ENCODE measurements at places on chromosomes 12 and 14.
A peak's percentile ranks its signal among the peaks of the same experiment; 100 is the strongest.

DNA sequence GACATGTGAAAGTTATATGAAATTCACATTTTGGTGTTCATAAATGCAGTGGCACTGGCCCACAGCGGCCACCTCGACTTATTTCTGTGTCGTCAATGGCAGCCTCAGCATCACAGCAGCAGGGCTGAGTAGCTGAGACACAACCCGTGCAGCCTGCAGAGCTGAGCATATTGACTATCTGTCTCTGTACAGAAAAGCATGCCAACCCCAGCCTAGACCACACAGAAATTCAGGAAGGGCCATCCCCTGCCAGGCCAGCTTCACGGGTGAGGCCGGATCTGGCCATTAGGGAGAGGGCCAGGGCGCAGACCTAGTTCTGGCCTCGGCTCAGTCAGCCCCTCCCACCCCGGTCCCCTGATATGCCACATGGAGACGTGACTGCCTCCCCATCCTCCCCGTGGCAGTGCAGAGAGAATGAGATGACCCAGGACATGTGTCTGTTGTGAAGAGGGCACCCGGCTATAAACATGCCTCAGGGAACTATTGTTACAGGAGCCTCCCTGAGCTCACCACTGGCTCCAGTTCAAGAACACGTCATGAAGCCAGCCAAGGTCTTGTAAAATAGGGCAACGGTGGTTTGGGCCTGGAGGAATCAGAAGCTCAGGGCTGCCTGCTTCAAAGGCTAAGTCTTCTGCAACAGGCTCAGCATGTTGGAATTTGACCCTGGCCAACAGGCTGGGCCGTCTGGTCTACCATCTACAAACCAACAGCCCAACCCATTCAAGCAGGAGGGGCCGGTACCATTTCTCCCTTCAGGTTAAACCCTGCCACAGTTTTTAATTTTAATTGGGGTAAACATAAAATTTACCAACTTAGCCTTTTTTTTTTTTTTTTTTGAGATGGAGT lies 25.5 kb downstream of the SCARB1 start:
- no peak for DNase-seq

GRCh38 chr12:84954415-84954814 lies 41.8 kb upstream of the SLC6A15 start:
- DNase-seq: no peak

DNA sequence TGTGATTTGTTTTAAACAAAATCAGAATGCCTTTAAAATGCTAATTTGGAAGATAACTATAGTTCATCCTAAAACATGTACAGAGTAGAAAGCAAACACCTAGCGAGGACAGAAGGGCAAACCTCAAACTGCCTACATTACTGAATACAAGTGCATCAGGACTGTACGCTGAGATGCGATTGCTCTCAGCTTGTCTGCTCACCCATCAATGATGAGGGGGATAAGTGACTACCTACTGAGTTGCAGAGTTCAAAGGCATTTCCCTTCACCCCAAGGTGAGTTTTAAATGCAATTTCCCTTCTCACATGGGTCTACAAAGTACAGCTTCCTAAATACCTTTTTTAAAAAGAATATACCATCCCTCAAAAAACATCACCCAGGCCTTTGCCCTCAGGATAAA lies 52.9 kb downstream of the PHLDA1 start:
- no peak for DNase-seq

- DNase-seq: no peak
Measured at GRCh38 chr14:33309106-33309505, 370.4 kb downstream of the NPAS3 start.

GRCh38 chr12:25797386-25797785 lies 161.1 kb upstream of the RASSF8 start:
- no peak for DNase-seq

GRCh38 chr12:82210882-82211281 lies 147.3 kb downstream of the CCDC59 start:
- no peak for DNase-seq

GRCh38 chr12:69225251-69225910 lies 14.0 kb upstream of the CPSF6 start:
- no peak for DNase-seq

DNA sequence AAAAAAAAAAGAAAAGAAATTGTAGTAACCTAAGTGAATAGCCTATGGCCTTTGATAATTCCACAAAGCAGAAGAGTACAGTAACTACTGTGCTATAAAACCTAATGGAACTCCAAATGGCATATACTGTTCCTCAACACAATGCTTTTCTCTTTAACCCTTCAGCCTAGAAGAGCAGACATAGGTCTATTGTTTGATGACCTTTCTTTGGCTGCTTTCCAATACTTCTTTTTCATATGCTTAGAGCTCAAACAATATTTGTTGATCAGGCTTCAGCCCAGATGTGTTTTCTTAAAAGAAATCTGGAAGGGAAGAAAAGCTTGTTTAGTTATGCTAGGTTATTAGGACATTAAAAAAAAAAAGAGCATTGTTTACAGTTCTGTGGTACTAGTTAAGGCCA lies 116.4 kb downstream of the NTN4 start:
- DNase-seq: no peak

DNA sequence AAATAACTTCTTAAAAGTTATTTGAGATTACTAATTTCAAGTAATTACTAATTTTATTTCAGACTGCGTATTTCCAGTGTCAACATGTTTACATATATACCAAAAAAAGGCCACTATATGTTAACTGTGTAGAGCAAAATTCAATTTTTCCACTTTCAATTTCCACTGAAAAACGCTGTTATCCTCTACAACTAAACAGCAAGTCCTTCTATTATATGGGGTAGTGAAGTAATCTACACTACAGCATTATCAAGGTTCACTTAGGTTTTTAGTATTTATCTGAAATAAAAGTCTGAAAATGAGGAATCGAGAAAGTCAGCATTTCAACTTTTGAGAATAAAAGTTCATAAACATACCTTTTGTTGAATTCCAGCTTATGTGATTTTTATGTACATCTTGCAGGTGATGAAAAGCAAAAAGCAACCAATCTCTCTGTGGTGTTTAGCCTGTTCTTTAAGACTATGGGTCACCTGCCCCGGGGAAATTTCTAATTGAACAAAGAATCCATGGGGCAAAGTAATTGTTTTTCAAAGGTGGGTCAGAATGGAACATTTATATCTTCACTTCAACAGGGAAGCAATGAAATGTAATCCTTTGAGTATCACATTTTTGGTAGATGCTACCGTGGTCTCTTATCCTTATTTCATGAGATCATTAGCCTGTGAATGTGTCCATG lies 3.3 kb downstream of the BTG1 start:
- DNase-seq: no peak

DNA sequence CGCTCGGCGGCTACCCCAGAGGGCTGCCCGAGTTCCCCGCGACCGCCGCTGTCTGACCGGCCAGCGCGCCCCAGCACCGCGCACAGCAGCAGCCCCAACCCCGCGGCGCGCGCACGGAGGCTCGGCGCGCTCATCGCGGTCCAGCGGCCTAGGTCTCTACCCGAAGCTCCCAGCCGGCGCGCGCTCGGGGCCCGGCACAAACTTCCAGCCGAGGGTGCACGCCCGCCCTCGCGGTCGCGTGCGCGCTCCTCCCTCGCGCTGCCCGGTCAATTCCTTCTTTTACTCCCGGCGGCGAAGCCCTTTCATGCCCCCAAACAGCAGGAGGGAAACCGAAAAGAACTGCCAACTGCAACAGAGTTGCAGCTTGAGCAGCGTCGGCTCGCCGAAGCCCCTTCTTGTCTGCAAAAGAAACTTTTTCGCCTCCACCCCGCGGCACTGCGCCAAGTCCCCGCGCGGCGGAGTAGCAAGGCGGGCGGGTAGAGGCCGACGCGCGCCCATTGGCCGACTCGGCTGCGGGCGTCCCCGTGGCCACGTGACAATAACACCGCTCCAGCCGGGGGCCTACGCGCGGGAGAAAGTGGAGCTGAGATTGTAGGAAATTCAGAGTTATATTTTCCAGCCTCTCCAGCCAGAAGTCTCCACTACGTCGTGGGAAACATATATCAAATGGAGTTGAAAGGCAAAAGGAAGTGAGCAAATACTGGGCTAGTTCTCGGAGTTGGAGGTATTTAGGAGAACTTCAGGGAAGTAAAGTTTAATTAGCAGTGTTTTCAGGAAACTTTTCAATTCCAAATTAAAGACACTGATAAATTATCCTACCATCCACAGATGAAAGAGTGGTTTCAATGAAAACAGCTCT lies at the start of gene LRIG3:
LRIG3 (minus strand) TSS at position 403 of the 859 bp plus-strand sequence; CDS start at position 134, 269 bp downstream.
- no peak for DNase-seq

DNA sequence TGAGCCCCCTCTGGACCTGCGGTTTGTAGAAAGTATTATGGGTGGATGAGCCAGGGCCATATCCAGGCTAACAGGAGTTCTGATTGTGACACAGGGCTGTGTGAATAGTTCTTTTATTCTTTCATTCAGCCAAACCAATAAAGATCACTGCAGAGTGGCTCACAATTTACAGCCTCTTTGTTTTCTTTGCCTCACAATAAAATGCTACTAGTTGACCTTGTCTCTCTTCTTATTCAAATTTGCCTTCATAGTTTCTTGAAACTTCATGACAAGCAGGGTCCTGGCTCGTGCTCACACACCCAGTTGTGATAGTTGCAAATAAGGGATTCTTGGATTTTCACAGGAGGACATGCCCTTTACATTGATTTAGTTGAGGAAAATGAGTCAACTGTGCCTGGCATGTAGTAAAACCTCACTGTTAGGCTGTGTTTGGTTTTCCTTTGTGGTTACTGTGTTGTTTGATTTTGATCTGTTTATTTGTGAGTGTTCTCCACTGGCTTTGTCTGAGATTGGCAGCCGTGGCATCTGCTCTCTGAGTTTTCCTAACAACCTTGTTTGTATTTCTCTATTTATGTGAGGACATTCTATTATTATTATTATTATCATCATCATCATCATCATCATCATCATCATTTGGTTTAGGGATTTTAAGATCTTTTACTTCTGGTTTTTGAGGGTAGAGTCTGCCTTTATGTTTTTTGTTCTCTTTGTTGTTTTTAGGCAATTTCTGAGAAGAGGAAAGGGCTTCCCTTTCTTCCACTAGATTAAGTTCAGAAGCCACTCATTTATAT lies 2.7 kb upstream of the KRT6B start:
- DNase-seq: no peak

DNA sequence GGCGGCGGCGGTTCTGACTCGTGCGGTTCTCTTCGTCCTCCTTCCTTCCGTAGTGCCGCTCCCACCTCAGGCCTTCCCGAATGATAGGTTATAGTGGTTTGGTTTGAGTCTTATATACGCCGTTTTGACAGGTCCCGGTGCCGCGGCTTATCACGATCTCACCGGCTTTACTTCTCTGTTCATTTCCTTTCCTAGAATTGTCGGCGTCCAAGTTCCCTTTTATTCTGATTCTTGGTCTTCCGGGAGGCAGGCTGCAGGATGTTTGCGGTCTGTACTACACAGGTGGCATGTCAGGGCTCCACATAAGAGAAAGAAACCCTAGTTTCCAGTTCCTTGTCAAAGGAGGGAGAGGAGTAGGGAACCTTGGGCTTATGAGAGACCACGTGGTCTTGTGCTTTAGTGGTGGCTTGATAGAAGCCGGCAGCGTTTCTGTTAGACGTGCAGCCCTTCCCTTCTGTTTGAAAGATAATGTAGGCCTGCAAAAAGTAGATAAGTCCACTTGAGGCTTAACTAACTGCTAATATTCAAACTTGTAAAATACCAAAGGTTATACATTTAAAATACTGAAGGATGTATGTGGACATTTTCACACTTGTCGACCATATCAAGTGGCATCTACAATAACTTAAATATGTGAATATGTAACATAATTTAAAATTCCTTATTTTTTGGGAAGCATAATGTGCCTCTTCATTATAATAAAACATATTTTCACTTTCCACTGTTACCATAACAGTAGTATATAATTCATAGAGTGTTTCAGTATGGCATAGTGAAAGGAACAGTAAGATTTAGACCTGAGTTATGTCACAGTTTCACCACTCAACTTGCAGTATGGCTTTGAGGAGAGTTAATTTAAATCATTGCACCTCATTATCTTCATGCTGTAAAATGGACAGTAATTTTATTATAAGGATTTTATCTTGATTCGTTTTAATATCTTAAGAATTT lies 804 bp downstream of the USP15 start:
- DNase-seq: peak; percentile 37

- no peak for DNase-seq
Measured at GRCh38 chr14:81801921-81802320, 268.3 kb upstream of the SEL1L start.

DNA sequence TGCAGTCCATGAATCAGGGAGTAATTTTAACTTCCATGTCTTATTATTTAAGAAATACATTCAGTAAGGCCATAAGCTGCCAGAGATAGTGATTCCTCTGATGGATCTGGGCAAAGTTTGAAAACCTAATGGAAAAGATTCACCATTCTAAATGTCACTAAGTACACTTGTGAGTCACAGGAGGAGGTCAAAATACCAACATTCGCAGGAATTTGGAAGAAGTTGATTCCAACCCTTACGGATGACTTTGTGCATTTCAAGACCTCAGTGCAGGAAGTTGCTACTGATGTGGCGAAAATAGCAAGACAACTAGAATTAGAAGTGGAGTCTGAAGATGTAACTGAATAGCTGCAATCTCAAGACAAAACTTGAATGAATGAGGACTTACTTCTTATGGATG lies 69.8 kb downstream of the OSBPL8 start:
- DNase-seq: no peak

- DNase-seq: no peak
Measured at GRCh38 chr14:40394634-40395340, 962.6 kb upstream of the FBXO33 start.

- DNase-seq: no peak
Measured at GRCh38 chr12:127760996-127761395, 506.0 kb upstream of the TMEM132C start.

GRCh38 chr12:3367750-3368444 lies 123.1 kb upstream of the PRMT8 start:
- no peak for DNase-seq

DNA sequence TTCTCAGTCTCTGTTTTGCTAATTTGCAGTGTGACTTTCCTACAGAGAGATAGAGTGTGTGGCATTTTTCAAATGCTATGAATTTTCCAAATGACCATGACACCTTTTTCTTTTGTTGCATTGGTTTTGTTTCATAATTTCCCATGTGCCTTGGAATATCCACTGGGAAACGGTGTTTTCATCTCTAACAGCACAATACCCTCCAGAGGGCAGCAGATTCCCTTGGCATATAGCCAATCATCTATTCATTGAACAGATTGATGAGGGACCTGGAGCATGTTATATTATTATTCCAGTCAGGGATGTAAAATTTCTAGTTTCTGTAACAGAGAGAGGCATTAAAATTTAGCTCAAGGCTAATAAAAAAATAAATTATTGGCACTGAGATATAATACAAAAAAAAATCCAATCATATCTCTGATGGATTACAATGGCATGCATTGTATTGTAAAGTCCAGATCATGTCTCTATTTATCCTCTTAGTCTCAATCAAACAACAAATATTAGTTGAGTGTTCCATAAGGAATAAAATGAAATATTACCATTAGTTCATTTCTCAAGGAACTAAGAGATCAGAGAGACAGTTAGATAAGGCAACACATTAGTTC lies 29.6 kb upstream of the NTN4 start:
- DNase-seq: no peak

DNA sequence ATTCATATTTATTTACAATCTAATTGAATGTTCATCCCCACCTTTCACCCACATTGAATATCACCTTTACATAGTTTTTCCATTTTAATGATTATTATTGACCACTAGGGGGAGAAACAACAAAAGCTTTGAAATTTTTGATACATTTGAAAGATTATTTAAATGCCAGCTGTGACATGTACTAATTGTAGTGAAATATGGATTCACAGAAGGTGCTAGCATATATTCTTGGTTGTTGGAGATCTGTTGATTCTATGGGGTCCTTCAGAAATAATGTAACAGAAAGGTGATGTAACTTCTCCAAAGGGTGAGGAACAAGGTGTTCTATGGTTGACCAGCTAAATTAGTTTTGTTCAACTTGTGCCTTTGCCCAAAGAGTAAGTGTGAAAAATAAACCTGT lies 22.4 kb upstream of the GPR33 start:
- DNase-seq: no peak

GRCh38 chr14:31505411-31505810 lies 17.6 kb upstream of the GPR33 start:
- no peak for DNase-seq
